ENCODE measurements at places on chromosomes 12 and 14. TPM values are rescaled to one million over a fixed set of nuclear protein-coding genes. Genes with fewer than 3 reads are reported as not detected.

DNA sequence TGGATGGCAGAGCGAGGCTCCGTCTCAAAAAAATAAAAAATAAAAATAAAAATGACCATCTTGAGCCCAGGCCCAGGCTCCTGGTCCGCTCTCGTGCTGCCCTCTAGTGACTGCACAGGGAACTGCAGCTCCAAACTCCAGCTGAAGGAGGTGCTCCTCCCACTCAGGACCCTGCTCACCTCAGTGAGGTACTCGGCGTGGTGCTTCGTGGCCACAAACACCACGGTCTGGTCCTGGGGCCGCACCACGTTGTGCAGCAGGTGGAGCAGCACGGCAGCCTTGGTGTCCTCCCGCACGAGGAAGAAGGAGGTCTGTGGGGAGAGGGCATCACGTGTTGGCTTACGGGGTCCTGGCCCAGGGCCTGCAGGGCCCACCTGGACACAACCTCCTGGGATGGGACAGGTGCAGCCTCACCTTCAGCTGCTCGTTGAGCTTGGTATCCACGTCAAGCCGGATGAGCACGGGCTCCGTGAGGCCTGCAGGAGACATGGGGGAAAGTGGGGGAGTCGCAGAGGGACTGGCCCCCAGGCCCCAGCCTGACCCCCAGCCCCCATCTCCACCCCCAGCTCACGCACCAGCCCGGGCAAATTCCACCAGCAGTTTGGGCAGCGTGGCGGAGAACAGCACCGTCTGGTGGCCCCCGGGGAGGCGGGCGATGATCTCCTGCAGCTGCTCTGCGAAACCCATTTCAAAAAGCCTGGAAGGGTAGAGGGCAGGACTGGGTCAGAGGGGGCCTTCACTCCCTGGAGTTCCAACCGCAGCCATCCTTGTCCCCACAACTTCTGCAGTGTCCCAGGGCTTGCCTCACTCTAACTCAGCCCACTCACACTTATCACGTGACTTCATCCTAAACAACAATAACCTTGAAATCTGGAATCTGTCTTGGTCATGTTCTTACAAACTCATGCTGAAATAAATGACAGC, 10.6 kb downstream of the DDX54 start:
- DNase-seq = peak; percentile 59

The MMP19 gene
- 16.3 TPM for total RNA-seq

The IFT43 gene
- 27.9 TPM for total RNA-seq

GRCh38 chr14:26765768-26766520, 168.1 kb upstream of the NOVA1 start:
- no peak for DNase-seq

- DNase-seq = no peak
Measured at GRCh38 chr12:119915894-119916510, 38.9 kb upstream of the CIT start.

The ZDHHC22 gene
- total RNA-seq = not detected

DNA sequence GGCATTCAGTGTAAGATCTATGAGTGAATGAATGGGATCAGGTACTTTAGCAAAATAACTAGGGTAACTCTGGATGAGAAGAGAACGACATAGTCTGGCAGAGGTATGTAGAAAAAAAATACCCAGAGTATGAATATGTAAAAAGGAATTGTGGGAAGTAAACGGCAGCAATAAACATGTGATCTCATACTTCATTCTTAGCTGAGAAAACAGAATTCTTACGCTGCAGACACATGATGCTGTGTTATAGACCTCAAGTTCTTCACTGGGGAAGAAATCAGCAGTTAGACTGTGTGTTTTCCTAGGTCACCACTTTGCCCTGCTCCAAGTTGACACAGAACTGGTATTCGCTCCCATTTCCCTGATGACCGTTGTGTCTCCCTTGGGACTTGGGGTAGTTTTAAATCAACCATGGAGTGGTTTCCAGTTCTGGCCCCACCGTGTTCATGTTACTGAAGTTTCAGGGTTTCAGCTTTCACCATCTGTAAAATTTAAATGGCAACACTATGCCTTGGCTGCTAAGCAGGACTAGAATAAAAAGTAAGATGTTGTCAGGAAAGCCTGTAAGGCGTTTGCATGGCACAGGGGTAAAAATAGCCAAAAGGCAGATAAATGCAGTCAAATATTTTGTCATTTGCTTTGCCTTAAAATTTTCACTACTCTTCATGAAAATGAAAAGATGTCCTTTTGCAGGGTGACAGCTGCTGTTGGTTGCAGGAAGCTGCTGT, 223.7 kb downstream of the PELI2 start:
- DNase-seq = no peak

DNA sequence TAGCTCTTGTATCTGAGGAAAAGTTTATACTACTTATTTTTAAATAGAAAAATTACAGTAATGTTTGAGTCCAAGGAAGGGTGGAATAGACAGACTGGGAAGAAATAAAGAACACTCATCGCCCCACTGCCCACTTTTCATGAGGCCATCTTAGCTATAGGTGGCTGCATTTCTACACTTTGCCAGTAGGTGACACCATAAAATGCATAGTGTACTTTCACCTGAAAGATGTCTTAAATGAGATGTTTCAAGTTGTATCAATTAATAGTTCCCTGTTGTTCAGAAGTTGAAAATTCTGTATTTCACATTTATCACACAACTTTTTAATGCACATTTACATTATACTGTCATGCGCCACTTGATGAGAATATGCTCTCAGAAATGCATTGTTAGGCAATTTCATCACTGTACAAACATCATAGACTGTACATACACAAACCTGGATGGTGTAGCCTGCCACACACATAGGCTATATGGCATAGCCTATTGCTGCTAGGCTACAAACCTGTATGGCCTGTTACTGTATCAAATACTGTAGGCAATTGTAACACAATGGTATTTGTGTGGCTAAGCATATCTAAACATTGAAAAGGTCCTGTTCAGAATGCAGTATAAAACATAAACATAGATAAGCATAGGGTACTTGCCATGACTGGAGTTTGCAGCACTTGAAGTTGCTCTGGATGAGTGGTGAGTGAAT, 27.6 kb downstream of the PMCH start:
- peak; percentile 30 for DNase-seq

DNA sequence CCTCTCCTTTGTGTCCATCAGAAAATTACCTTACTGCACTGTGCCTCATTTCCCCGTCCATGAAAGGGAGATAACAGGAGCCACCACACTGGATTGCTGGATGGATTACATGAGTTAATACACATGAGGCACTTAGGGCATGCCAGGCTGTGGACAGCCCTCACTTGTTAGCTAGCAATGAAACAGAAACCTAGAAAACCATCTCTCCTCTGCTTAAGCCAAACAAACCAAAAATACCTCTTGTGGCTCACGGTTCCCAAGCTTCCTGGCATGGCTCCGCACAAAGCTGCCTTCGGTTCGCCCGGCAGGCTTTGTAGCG, 660 bp upstream of the HCFC2 start:
- peak; percentile 23 for DNase-seq

The KRT6A gene
- not detected for total RNA-seq

GRCh38 chr12:48084066-48084465, 21.8 kb downstream of the SENP1 start:
- DNase-seq = no peak

Measured in HFFc6 (cell line).